Right cardiac atrium (tissue), 5 donors: ENCODE measurements at places on chromosomes 4 and X.

DNA sequence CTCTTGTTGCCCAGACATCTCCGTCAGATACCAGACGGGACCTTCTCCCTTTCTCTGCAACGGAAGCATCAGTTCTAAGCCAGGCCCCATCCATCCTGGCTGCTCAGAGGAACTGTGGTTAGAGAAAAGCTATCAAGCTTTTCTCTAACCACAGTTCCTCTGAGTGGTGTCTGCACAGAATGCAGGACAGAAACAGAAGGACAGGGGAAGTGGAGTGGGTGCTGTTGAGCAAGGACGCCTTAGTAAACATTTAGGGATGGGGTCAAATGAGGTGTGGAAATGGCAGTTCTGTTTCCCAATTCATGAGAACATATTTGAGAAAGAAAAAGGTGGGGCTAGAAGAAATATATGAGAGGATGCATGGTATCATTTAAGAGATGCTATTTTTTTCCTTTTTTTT is 283.8 kb downstream of the CRLF2 start:
- DNase-seq = no peak

GRCh38 chr4:46649390-46649789 is 259.5 kb upstream of the GABRA2 start:
- no peak for DNase-seq

- DNase-seq = peak; percentile 59
Observed at GRCh38 chr4:82430964-82431745, 765 bp downstream of the ENOPH1 start.

GRCh38 chr4:70994387-70995099 is 1.1 kb downstream of the DCK start:
- DNase-seq = no peak

DNA sequence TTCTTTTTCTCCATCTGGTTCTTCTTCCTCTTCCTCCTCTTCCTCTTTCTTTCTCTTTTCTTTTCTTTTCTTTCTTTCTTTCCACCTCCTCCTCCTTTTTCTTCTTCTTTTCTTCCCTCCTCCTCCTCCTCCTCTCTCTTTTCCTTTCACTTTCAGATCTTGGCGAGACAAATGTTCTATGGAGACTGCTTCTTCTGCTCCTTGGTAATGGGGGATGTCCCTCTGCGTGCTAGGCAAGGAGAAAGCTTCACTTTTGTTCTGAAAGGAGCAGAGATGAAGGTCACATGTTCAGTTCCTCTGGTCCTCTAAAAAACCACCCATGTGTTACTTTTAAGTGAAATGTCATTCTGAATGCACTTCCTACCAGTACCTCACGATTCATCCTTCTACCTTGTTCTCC is 33.2 kb downstream of the NBDY start:
- DNase-seq = no peak

- DNase-seq = no peak
Observed at GRCh38 chrX:39169976-39170375, 368.7 kb downstream of the MID1IP1 start.

DNA sequence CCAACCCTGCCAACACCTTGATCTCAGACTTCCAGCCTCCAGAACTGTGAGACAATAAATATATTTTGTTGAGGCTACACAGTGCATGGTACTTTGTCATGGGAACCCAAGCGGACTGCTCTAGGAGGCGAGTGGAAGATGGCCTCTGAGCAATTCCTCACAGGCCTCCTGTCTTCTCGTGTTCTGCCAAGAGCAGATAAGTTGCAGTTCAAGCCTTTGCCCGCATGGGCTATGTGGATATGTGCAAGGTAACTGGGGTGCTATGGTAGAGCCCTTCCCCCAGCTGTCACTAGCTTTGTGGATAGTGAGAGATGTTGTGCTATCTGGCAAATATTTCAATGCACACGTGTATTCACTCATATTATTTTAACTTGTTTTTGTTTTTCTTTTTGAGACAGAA is 156.0 kb upstream of the BCOR start:
- no peak for DNase-seq

DNA sequence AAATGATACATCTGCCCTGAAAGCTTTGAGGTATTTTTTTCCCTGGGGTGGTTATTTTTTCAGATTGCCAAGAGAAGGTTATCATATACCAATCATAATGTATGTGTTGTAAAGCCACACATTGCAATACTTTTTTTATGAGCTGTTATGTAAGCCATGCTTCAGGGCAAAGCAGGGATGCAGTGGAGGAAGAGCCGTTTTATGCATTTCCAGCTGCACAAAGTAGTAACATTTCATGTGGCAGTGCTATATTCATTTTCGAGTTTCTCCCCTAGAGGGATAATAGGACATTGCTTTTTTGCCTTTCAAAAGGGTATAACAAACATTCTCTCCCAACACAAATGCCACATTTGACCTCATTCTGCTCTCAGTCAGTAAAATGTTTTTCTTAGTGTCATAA is 68.5 kb downstream of the GALNT7 start:
- DNase-seq = no peak
